ENCODE measurements at places on chromosomes 11 and 22.

DNA sequence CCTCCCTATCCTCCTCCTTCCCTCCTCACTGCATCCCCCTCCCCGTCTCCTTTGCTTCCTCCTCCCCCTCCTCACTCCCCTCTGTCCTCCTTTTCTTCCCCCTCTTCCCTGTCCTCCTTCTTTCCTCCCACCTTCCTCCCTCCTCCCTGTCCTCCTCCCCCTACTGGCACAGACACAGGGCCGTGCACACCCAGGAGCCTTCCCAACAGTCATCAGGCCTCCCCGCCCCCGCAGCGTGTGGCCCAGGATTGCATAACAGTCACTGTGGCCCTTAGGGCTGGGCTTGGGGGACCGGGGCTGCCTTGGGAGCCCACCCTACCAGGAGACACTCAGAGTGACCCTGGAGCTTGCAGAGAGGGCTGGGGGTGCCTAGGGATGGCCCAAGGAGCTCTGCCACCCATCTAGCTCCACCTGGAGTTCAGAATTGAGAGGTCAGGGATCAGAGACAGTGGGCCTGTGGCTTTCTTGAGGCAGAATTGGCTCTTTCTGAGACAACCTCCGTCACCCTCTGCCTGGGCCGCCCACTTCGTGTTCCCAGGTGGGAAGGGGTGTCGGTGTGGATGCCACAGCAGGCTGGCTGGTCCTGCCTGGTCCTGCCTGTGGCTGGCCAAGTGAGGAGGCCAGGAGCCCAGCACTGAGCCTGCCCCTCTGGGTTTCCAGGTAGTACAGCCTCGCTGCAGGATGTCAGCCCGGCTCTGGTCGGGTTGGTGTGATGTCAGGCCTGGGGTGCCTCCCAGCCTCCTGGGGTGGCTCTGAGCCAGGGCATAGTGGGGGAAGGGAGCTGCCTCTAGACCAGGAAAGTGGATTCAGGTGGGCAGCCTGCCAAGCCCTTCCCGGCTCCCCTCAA, 1.6 kb downstream of the SPI1 start:
- no peak overlapping the region for H3K4me3 ChIP-seq
- no peaks in the 10 kb centered on the region for H3K36me3 ChIP-seq
- DNase-seq: no peak
- no peaks in the 10 kb centered on the region for H3K27me3 ChIP-seq
- H3K27ac ChIP-seq: no peak overlapping the region

DNA sequence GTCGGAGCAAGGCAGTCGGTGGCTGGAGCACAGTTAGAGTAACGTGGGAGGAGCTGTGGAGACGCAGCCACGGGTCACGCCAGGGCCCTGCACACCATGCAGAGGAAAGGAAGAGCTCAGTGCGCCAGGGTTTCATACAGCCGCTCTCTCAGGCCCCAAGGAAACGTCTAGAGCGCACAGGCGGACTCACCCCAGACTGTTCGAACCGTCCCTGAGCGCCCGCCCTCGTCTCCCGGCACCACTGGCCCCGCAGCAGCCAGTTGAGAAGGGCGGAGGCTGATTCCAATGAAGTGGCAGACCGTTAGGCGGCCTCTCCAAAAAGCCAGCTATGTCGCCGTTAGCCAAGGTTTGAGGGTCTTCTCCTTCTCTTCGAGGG, 483 bp upstream of the HYLS1 start:
- H3K27ac ChIP-seq: peak overlapping the region; percentile 94
- peaks cover 6% of the 10 kb centered on the region for H3K36me3 ChIP-seq
- H3K4me1 ChIP-seq: peaks cover 13% of the 10 kb centered on the region
- DNase-seq: no peak
- peak overlapping the region; percentile 94 for H3K4me3 ChIP-seq
- peaks cover 3% of the 10 kb centered on the region for H3K27me3 ChIP-seq

DNA sequence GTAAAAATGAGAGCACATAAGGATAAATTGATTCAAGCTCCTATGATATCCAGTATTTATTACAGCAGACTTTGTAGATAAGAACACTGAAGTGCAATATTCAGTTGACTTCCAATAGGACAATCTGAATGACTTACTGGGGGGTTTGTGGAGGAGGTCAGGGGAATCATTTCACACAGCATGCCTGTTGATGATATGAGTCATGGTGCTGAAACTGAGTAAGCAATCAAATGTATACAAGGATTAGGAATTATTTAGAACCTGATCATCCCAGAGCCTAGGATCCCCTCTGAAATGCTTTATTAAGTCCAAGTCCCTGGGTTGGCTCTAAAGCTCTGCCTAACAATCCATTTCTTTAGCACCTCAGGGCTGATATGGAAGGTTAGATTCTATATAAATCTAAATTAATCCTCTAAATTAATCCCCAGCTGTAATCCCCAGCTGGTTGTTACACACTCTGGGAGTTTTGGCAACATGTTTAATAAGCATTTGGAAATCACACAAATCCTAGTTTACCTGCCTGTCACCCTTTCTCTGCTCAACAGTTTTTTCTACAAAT, 326.4 kb downstream of the GUCY1A2 start:
- no peaks in the 10 kb centered on the region for H3K36me3 ChIP-seq
- no peak overlapping the region for H3K27ac ChIP-seq
- no peaks in the 10 kb centered on the region for H3K27me3 ChIP-seq
- H3K4me3 ChIP-seq: no peak overlapping the region
- no peaks in the 10 kb centered on the region for H3K4me1 ChIP-seq

DNA sequence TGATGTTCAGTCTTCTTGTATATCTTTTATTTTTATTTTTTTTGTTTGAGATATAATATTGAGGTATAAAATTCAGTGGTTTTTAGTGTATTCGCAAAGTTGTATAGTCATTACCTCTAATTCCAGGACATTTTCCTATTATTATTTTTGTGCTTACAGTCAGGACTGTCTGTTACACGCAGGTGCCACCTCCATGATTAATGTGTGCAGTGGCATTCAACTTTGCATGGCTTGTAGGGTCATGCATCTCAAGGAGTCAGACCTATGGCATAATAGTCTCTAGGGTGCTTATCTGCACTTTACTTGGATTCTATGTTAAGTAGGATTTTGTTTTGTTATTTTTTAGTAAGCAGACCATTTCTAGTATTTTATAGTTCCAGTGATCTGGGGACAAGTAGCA, 1.0 kb downstream of the CTR9 start:
- DNase-seq: no peak
- peak overlapping the region; percentile 96 for H3K4me3 ChIP-seq
- no peaks in the 10 kb centered on the region for H3K27me3 ChIP-seq
- peaks cover 9% of the 10 kb centered on the region for H3K36me3 ChIP-seq
- peaks cover 27% of the 10 kb centered on the region for H3K4me1 ChIP-seq
- peak overlapping the region; percentile 95 for H3K27ac ChIP-seq

DNA sequence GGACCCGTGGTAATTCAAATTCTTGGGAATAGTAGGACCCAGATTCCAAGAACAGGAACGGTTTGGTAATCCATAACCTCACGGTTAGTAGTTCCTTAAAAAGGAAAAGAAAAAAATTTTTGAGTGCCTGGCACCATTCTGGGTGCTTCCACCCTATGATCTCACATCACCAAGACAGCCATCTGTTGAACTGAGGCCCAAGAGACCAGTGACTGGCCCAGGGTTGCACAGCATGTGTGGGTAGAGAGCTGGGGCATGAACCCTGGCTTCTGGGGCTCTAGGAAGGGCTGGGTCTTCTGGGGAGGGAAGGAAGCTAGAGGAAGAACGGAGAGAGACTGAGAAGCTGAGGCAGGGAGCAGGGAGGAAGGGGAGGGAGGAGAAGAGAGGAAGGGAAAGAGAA, 4.7 kb upstream of the SPI1 start:
- DNase-seq: no peak
- H3K4me3 ChIP-seq: no peak overlapping the region
- no peaks in the 10 kb centered on the region for H3K27me3 ChIP-seq
- H3K4me1 ChIP-seq: peaks cover 8% of the 10 kb centered on the region
- no peak overlapping the region for H3K27ac ChIP-seq

DNA sequence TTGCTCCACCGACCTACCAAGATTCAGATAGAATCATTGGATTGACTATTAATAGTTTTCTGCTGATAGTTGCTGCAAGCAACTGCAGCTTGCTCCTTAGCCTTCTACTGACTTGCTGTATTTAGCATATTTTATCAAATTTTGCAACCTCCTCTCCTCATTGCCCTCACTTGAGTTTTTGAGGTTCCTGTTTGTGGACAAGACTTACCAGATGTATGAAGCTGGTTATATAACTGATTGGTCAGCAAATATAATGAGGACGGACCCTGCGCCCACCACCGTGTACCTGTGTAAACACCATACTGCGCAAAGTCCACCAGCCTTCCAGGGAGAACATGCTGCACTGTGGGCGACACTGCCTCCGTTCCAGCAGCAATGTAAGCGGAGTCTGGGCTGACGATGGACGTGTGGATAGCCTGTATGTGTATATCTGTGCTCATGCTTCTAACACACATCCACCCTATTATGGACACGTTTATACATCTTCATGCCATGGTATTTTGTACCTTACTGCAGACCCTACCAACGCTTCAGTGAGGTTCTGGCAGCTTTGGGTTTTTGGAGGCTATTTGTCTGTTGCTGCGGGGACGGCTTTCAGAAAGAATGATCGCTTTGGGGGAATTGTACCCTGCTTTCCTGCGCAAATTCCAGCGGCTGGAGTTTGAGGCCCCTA, 1.5 kb upstream of the USP18 start:
- H3K4me3 ChIP-seq: no peak overlapping the region
- H3K36me3 ChIP-seq: no peaks in the 10 kb centered on the region
- H3K4me1 ChIP-seq: peaks cover 50% of the 10 kb centered on the region
- H3K27me3 ChIP-seq: no peaks in the 10 kb centered on the region
- H3K27ac ChIP-seq: no peak overlapping the region
- no peak for DNase-seq

GRCh38 chr11:67345920-67346819, 7.2 kb downstream of the POLD4 start:
- no peaks in the 10 kb centered on the region for H3K27me3 ChIP-seq
- peak overlapping the region; percentile 97 for H3K27ac ChIP-seq
- peaks cover 58% of the 10 kb centered on the region for H3K4me1 ChIP-seq
- no peak for DNase-seq
- H3K36me3 ChIP-seq: no peaks in the 10 kb centered on the region

DNA sequence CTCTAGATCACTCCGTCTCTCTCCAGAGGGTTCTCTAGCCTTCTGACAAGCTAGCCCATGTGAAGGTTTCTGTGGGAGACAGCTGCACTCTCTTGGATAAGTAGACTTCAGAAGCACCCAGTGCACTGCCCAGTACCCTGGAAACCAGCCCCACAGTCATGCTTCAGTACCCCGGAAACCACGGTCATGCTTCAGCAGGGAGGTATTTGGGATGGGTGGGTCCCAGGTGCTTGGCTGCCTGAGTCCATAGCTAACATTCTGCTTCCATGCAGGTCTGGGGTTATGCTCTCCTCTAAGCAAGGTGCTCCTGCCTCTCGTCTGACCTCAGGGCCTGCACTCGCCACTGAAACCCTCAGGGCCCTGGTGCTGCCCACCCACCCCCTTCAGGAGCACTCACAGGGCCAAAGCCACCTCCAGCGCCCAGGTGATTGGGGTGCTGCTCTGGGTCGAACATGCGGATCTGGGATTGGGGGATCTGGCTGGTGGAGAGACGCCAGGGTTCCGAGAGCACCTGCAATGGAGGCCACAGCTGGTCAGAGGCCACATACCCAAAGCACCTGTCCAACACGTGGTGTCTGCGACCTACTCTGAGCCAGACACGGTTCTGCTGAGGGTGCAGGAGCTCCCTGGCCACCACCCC, 7.3 kb upstream of the SYCE3 start:
- no peak overlapping the region for H3K27ac ChIP-seq
- no peak overlapping the region for H3K4me3 ChIP-seq
- H3K27me3 ChIP-seq: no peaks in the 10 kb centered on the region
- no peak for DNase-seq

DNA sequence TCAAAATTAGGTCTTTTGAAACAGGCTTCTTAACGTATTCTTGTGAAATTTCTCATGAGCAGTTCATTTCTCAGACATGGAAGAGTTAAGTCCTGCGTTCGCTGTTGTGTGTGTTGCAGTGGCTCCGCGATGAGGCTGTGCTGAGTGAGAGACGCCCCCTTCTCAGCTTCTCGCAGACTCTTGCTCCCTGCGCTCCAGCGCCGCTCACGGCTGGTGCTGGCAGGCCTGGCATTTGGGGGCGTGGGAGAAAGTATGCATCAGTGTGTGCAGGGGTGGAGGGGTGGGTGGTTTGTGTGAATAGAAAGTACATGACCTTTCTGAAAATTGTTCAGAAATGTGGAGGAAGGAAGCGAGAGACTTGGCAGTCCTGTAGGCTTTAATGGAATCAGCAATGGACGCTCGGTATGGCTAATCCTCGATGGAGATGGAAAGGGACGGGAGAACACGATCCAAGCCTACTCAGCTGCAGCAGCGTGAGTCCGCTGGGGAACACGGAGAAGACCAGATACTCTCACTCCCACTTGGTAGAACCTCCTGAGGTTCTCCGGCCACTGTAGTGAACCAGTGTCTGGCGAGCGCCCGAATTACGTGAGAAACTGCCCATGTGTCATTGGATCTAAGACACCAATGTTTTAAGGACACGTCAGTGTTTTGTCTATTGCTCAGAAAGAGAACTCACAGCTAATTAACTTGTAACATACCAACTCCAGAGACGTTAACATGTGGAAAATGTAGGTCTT, 5.9 kb downstream of the TAB1 start:
- H3K4me3 ChIP-seq: no peak overlapping the region
- peaks cover 77% of the 10 kb centered on the region for H3K4me1 ChIP-seq
- H3K36me3 ChIP-seq: no peaks in the 10 kb centered on the region
- H3K27ac ChIP-seq: peak overlapping the region; percentile 24

GRCh38 chr11:74010306-74011300, 1.7 kb upstream of the UCP3 start:
- peak overlapping the region; percentile 96 for H3K27ac ChIP-seq
- H3K36me3 ChIP-seq: peaks cover 2% of the 10 kb centered on the region
- no peak for DNase-seq

DNA sequence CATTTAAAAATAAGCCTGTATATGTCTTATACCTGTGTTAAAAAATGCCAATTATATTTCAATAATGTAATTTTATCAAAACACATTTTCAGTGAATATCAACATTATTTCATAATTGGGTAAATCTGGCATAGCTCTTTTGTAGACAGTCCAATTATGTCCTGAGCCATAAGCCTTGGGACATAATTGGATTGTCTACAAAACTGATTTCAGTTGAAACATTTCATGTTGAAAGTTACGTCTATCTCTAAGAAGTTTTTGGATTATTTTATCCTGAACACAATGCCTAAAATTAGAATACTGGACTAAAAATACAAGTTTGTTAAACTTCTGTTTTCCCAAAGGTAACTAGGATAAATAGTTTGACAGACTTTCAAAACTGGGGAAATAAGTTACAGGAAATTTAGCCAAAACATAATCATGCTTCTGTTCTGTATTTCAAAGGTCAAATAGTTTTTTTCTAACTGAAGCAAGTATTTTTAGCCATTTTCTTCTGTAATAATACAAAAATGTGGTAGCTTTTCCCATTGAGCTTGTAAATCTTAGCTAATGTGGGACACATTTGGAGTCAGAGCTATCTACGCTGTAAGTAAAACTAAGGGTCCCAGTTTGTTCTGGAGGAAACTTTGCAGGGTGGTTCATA, 100.7 kb upstream of the BIRC3 start:
- no peaks in the 10 kb centered on the region for H3K36me3 ChIP-seq
- no peak overlapping the region for H3K4me3 ChIP-seq
- no peak overlapping the region for H3K27ac ChIP-seq
- no peaks in the 10 kb centered on the region for H3K4me1 ChIP-seq

GRCh38 chr11:23078289-23078971, 218.2 kb upstream of the CCDC179 start:
- H3K27me3 ChIP-seq: no peaks in the 10 kb centered on the region
- no peaks in the 10 kb centered on the region for H3K36me3 ChIP-seq
- H3K27ac ChIP-seq: no peak overlapping the region
- H3K4me1 ChIP-seq: no peaks in the 10 kb centered on the region
- H3K4me3 ChIP-seq: no peak overlapping the region

GRCh38 chr11:68974421-68975194, 6.2 kb downstream of the MRGPRD start:
- peaks cover 4% of the 10 kb centered on the region for H3K36me3 ChIP-seq
- no peak overlapping the region for H3K4me3 ChIP-seq
- DNase-seq: no peak
- H3K27me3 ChIP-seq: peaks cover 11% of the 10 kb centered on the region
- no peak overlapping the region for H3K27ac ChIP-seq

All from naive thymus-derived CD8-positive, alpha-beta T cell (primary cell).